ENCODE measurements at places on chromosomes 2 and 18.

GRCh38 chr18:12088731-12089375 is 4.8 kb upstream of the ANKRD62 start:
- DNase-seq: no peak

GRCh38 chr2:201246280-201246679 is 14.1 kb upstream of the CASP8 start:
- DNase-seq: no peak

GRCh38 chr2:99811544-99811943 is 321.7 kb upstream of the REV1 start:
- DNase-seq: peak; percentile 38

GRCh38 chr2:45962177-45962921 is 310.9 kb downstream of the PRKCE start:
- DNase-seq: peak; percentile 28

All from iris pigment epithelial cell (primary cell).